ENCODE measurements at places on chromosomes 13 and 19.
A peak's percentile ranks its signal among the peaks of the same experiment; 100 is the strongest.

DNA sequence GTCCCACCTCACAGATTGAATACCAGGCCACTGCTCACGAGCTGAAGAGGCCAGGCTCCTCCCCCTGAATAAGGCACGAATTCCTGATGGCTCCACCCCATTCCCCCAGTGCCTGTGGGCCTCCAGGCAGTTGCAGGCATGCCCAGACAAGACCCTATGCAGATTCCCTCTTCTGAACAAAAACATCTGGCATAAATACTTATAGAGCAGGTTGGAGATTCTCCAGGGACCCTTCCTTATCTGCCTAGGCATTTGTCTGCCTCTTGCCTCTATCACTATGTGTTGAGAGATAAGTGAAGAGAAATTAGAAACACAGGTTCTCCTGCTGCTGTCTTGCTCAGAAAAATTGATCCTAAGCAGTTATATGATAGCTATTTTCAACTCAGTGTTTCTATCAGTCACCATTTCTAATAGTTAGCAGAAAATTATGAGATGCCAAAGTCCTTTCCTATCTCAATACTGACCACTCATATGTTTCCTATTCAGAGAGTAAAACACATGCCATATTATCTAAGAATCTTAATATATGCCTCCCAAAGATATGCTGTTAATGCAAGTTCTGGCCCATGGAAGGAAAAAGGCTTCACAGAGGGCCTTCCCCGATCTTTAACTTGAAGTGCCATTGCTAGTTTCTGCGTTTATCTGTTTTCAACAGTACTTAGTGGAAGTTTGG lies 364.0 kb downstream of the KCTD12 start:
- DNase-seq: no peak

GRCh38 chr13:25214491-25215252 lies 42.6 kb upstream of the AMER2 start:
- no peak for DNase-seq

DNA sequence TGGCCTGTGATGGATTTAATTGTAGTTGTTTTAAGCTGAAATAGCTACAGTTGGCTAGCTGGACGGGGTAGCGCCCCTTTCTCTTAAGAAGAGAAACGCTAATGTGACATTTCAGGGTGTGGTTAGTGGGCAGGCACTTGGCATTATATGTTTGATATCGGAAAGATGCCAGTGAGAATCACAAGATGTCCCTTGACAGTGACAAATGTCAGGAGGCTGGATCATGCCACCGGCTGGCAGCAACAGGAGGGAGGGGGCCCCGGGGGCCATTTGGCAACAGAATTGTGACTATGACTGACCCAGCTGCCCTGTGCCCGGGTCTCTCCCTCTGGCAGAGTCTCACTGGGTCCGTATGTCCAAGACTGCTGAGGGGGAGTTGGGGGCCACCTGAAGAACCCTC lies 4.7 kb downstream of the DCAF15 start:
- DNase-seq: no peak

DNA sequence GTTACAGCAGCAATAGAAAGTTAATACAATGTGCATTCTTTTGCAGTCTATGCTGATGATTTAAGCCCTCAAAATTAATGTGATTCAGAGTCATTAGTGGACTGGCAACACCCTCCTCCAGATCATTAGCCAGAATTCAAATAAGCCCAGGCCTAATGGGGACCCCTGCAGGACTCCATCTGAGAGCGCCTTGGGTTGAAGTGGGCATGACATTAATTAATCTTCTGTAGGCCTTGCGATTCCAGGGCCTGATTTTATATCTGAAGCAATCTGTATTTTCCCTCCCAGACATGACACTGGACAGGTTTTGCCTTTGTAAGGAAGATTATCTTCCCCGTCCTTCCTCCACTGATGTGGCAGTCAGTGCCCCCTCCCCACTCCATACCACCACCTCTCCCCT lies 442.9 kb downstream of the FOXO1 start:
- DNase-seq: no peak

GRCh38 chr19:49689133-49690078 lies at the start of gene ADM5:
Gene ADM5, plus strand, starts transcription at chr19:49689594. Its CDS starts 244 bp downstream, at chr19:49689838.
- DNase-seq: peak; percentile 44

GRCh38 chr13:22018076-22018835 lies 347.4 kb downstream of the FGF9 start:
- DNase-seq: no peak

DNA sequence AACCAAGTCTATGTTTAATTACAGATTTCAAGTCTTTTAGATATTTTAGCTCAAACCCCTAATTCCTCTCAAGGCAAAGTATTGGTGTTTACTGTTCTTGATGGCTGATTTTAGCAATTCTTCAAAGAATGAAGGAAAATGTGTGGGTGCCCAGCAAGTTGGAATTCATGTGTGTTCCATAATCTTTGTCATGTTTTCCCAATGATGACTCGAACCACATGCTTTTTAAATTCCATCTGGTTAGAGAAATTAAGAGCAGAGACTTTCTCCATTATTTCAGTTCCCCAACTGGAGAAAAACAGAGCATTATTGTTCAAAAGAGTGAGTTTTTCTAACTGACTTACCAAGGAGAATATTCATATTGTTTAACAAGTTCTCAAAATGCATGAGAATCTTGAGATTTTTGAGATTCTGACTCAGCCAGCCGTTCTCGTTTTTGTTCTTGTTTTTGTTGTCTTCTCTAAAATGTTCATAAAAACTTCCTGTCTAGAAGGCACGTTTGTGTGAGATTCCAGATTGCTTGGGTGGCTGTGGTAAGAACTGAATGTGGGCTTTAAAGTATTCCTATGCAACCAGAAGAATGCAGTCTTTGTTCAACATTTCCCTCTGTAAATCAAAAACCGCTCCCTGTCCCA lies 404.7 kb downstream of the IRS2 start:
- no peak for DNase-seq

DNA sequence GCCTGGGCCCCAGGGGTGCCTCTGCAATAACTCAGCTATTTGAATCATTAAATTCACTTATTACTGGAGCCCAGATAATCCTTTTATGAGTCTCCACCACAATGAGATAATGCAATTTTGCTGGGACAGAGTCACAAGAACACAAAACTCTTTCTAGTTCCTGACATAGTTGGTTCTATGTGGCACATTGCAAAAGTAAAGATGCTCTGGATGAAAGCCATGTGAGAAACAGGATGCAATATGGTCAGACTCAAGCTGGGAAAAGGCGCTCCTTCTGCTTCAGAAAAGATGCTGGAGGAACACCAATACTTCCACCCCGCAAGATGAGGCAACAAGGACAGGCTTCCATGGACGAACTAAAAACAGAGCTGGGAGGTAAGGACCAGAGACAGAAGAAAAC lies 5.7 kb downstream of the ANKRD27 start:
- DNase-seq: no peak

Measured in activated CD4-positive, alpha-beta T cell treated with anti-CD3 and anti-CD28 coated beads, Interleukin-2, amount 50 U/mL, for 48 hours (primary cell).